HTR-8/SVneo (cell line): ENCODE measurements at places on chromosomes 4 and X.

DNA sequence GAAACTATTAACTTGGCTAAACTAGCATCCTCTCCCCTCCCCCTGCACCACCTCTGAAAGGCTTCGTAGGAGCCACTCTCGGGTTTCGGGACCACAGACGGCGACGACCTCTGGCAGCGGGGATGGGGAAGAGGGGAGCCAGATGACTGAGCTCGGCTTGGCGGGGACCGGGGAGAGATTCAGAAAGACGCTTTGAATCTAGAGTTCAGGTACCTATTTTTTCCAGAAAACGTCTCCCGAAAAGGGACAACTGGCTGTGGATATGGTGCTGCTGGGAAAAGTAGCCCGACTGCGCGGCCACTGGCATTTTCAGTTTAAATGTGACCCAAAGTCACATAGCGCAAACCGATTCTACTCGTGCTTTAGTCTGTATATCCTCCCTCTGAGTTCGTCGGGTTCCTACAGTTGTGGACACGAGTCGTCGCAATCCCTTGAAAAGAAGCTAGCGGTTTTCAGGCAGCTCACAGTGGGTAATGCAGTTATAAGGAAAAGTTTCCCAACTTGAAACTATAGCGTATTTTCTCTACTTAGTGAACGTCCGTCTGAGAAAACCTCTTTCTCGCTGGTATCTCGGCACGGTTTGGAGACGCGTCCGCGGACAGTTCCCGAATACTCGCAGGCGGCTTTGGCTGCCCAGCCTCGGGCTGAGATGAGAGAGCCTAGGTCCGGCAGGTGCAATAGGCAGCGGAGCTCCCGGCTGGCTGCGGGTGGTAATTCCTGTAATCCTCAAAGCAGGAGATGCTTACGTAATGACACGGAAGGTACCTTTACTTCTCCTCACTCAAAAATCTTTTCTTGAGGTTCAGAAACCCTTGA is 1.3 kb downstream of the PARM1 start:
- no peak for DNase-seq

DNA sequence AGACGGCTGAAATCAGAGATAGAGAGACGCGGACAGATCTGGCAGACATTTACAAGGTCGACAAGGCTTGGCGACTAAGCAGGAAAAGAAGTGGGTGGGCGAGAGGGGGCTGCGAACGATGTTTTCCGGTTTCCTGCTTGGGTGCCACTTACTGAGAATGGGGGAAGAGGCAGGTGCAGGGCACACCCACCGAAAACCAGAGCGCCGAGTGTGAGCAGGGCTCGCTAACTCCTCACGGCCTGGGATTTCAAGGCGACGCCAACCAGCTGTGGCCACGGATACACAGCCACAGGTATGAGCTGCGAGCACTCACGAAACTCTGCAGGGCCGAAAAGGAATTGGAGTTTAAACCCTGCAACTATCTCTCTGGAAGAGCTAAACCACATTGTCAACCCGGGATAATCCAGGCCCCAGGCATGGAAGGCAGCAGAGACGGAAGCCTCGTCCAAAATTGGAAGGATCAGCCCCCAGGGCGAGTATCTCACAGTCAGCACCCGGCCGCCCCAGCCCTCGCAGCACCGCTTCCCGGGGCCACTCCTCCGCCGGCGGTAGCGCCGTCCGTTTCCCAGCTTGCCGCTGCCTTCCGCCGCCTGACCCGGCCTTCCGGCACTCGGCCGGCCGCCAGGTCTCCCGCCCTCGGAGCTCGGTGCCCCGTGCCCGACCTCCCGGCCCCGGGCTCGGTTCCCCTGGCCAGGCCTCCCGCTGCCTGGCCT is 778 bp downstream of the CASP3 start:
- DNase-seq = peak; percentile 22

DNA sequence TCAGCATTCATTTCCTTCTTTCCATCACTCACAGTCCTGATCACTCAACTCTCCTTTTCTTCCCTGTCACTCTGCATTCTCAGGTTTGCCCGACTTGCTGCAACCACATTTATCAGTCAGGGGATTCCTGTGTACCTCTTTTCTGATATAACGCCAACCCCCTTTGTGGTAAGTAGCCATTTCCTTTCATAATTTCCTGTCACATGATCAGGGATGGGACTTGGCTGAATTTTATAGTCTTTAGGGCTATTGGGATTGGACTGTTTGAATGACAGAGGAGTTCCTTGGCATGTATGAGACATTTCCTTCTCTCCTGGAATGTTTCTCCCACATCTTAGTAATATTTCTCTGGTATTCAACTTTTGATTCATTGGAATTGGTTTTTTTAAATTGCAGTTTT is 11.0 kb downstream of the PGM2 start:
- DNase-seq = peak; percentile 89

DNA sequence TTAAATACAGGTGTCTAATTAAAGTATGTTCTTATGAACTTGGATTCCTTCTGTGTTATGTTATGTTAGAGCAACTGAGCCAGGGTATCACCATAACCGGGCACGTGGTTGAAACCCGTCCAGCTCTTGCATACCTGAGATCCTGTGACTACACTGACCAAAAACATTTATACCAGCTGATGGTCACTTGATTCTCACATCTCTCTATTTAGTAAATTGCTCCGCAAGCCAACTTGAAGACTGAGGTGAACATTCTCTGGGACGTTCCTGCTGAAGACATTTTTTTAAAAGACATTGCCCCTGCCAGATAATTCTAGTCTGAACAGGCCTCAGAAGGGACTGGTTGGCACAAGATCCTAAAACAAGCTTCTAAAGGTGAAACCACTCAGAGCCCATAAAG is 550.0 kb upstream of the DIPK2B start:
- DNase-seq = no peak

- no peak for DNase-seq
Observed at GRCh38 chr4:45578874-45579273, 545.0 kb downstream of the GABRG1 start.

- no peak for DNase-seq
Observed at GRCh38 chr4:75666299-75666698, 6.9 kb downstream of the G3BP2 start.

DNA sequence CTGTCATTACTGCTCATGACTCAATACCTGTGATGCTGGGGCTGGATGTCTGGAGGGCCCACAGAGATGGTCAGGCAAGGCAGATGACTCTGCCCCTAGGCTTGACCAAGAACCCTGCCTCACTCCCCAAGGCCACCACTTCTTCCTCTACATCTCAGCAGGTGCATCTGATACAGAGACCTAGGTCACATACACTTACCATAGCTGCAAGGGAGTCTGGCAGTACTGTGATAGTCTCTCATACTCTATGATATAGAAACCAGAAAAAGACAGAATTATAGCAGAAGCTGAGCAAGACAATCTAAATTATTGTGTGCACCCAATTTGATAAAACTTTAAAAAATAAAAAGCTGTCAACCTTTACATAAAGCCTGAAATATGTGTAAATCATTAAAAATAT is 477.1 kb upstream of the GALNT7 start:
- DNase-seq = no peak

- no peak for DNase-seq
Observed at GRCh38 chr4:113987382-113987941, 8.0 kb upstream of the ARSJ start.

DNA sequence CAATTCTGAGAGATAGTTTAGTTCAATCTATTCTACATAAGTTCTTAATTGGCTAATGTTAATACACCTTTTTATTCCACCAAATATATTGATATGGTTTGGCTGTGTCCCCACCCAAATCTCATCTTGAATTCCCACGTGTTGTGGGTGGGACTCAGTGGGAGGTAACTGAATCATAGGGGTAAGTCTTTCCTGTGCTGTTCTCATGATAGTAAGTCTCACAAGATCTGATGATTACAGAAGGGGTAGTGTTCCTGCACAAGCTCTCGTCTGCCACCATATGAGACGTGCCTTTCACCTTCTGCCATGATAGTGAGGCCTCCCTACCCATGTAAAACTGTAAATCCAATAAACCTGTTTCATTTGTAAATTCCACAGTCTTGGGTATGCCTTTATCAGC is 11.3 kb downstream of the PPA2 start:
- DNase-seq = no peak

DNA sequence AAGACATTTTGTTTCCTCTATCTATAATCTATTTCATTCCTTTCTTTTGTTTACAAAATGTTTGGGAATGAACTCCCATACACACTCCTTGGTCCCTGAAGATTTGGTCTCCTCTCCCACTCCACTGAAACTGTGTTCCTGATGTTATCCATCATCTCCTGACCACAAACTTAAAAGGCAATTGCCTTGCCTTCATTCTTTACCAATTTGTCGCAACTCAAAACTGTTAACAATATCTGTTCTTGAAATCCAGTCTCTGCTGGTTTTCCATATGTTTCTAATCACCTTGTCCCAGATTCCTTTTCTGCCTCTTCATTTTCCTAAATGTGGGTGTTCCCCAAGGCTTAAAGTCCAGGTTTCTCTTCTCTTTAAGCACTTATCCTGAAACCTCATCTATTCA is 262.2 kb upstream of the TTC29 start:
- DNase-seq = no peak

GRCh38 chr4:183658362-183659028 is 490 bp downstream of the RWDD4 start:
- DNase-seq = peak; percentile 15

- DNase-seq = no peak
Observed at GRCh38 chr4:39745920-39746319, 48.0 kb downstream of the UBE2K start.

- no peak for DNase-seq
Observed at GRCh38 chr4:53427366-53427765, 49.9 kb downstream of the FIP1L1 start.

DNA sequence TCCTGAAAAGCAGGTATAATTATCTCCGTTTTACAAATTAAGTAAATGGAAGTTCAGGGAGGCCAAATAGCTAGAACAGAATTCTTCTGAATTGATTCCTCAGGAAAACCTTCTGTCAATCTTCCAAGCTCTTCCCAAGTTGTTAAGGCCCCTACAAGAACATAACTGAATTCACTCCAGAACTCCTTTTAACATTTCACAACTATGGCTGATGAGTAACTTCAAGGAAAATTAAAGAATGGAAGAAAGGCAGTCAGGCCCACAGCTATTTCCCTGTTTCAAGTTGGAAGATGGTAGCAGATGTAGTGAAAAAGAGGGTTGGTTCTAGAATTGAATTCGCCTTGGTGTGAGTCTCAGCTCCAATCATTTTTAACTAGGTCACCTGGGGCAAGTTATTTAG is 15.9 kb downstream of the SETD7 start:
- DNase-seq = no peak

- DNase-seq = no peak
Observed at GRCh38 chr4:113610537-113610936, 151.0 kb downstream of the CAMK2D start.

DNA sequence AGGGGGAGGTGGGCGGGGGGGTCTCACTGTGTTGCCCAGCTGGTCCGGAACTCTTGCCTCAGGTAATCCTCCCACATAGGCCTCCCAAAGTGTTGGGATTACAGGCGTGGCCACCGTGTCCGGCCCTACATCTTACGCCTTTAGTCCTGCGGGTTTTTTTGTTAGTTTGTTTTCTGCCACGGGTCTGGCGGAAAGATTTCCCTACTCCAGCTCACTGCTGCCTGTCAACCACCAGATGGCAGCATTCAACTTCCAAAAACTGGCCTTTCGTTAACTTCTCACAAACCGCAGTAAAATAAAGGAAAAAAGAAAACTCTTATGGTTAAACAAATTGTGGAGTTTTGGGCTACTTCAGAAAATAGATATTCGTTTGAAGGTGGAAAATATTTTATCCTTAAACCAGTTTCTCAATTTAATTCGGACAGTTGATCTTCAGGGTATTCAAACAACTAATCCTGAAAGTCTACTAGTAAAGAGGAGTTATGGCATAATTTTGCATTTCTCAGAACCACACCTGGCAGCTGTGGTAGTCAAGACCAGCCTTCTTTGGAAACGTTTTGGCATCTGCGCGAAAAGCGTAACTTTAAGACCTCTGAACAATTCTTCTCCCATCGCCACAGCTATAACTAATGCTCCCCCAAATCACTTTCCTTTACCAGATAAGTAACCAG is 41.1 kb downstream of the LUZP4 start:
- DNase-seq = peak; percentile 8

DNA sequence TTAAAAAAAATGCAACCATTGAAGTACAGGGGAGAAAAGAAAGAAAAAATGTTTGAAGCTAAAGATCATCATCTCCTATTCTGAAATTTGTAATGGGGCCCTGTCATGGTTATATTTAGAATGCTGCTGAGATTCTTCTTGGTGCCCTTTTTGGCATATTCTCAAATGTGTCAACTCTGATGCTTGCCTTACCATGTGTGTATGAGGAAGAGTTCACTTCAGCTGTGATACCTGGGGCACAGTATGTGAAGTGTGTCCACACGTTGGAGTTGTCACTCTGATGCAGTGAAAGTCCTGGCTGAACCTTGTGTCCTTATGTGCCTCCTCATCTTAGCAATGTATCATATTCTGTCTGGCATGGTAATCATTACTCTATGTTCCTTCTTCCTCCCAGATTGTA is 377.9 kb downstream of the RAPGEF2 start:
- DNase-seq = no peak

DNA sequence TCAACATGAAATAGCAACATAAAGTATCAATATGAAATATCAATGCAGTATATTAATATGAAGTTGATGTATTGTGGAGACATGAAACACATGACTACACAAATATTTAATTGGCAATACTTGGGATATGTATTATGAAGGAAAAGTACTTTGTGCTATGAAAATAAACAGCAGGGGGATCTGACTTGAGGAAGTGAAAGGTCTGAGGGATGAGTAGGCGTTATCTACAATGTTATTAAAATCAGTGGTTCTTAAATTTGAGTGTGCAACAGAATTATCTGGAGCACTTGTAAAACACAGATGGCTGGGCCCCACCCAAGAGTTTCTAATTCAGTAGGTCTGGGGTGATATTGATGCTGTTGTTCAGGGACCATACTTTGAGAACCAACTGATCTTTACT is 27.4 kb upstream of the ARX start:
- no peak for DNase-seq

DNA sequence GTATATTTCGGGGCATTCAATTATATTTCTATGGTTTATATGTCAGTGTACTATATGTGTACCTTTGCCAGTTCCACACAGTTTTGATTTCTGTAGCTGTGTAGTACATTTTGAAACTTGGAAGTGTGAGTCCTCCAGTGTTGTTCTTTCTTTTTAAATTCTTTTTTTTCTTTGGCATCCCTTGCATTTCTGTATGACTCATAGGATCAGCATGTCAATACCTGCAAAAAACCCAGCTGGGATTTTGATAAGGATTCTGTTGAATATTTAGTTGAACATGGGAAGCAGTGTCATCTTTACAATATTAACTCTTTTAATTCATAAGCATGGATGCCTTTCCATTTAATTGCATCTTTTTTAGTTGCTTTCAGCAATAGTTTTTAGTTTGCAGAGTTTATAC is 100.0 kb downstream of the SH3BGRL start:
- DNase-seq = no peak

- DNase-seq = no peak
Observed at GRCh38 chr4:7781366-7781765, 158.3 kb downstream of the AFAP1 start.
